ENCODE measurements at places on chromosomes 1 and 21.

DNA sequence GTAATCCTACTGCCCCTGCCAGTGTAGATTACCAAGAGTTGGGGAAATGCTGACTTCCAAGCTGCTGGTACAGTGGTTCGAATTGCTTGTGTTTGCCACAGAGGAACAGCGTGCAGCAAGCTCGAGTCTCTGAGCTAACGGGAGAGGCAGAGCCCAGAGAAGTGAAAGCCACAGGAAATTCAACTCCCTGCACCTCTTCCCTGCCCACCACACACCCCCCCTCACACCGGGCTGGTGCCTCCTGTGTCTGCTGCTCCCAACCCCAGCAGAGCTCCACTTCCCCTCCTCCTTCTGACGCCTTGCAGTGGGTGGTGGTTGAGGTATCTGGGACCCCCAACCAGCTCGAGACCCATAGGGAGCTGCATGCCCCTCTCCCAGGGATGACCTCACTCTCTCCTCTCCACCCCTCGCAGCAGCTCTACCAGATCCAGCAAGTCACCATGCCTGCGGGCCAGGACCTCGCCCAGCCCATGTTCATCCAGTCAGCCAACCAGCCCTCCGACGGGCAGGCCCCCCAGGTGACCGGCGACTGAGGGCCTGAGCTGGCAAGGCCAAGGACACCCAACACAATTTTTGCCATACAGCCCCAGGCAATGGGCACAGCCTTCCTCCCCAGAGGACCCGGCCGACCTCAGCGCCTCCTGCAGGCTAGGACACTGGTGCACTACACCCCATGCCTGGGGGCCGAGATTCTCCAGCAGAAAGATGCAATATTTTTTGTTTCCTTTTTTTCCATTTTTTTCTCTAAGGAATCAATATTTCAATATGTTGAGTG lies 13.1 kb upstream of the KCNQ4 start:
- DNase-seq, result no peak

- no peak for DNase-seq
These were observed 33.5 kb upstream of the BMP8B start for GRCh38 chr1:39822146-39822545.

DNA sequence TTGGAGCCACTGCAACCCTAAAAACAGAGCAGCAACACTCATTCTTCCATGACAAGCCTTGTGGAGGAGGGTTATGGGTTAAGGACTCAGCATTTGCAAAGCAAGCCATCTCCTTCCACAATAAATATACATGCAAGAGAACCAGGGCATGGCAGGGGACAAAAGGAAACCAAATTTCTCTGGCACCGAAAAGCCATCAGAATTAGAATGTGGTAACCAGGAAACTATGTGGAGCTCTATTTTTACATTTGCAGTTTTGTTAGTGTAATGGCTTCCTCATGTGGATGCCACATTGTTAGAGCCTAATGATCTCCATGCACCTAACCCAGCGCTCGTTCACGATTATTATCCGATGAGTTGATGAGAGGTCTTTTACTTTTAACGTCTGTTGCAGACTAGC lies 91.7 kb downstream of the NAV1 start:
- DNase-seq, result no peak

DNA sequence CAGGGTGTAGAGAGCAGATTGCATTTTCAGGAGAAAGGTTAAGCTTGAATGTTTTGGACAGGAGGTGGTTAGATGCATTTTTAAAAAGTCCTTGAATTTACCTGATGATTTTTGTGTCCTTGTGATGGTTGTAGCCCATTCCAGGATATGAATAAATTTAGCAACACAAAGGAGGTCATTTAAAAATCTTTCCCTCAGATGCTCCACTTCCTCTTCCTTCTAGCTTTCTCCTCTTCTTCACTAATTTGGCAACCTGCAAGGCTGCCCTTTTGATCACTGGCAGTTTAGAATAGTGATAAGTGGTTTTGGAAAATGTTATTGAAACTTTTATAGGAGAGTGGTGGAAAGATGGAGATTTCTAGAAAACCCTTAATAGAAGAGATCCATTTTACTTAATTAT lies 124.0 kb downstream of the LMO4 start:
- no peak for DNase-seq

DNA sequence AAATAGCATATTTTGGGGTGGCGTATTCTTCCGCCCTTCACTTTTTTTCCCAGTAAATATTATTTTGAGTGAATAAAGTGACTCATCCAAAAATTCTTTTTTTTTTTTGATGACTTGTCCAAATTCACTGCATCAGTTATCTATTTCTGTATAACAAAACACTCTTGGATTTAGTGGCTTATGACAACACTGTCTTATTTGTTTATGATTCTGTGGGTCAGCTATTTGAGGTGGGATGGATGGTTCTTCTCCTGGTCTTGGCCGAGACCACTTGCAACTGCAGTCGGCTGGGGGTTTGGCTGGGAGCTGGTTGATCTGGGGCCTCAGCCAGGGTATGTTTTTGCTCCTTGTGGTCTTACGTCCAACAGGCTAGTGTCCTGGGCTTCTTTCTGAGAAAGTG lies 39.9 kb upstream of the SRSF10 start:
- no peak for DNase-seq

DNA sequence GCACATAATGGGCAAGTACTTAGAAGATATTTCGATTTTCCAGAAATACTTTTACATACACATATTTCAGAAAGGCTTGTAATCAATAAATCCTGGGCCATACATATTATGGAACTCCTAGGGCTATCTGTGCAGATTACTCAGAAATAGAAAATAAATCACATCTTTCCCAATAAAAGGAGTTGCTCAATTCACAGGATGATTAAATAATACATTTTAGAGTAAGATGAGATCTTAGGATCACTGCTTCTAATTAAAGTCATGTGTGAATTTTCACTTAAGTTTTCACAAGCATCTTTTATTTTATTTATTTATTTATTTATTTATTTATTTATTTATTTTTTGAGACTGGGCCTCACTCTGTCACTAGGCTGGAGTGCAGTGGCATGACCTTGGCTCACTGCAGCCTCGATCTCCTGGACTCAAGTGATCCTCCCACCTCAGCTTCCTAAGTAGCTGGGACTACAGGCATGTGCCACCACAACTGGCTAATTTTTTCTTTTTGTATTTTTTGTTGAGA lies 144.2 kb downstream of the HIVEP3 start:
- no peak for DNase-seq

GRCh38 chr1:8217011-8217711 lies 100.8 kb upstream of the SLC45A1 start:
- no peak for DNase-seq

GRCh38 chr21:43702785-43703034 lies 16.2 kb upstream of the PDXK start:
- no peak for DNase-seq

- no peak for DNase-seq
These were observed 32.4 kb downstream of the COA6 start for GRCh38 chr1:234405676-234406075.

All from NCI-H446 (cell line).